ENCODE measurements at places on chromosomes 11 and 22.

- H3K27me3 ChIP-seq: no peaks in the 10 kb centered on the region
- no peaks in the 10 kb centered on the region for H3K4me1 ChIP-seq
- no peak for DNase-seq
- no peak overlapping the region for H3K4me3 ChIP-seq
Observed at GRCh38 chr11:63462137-63462536, 28.8 kb downstream of the PLAAT5 start.

DNA sequence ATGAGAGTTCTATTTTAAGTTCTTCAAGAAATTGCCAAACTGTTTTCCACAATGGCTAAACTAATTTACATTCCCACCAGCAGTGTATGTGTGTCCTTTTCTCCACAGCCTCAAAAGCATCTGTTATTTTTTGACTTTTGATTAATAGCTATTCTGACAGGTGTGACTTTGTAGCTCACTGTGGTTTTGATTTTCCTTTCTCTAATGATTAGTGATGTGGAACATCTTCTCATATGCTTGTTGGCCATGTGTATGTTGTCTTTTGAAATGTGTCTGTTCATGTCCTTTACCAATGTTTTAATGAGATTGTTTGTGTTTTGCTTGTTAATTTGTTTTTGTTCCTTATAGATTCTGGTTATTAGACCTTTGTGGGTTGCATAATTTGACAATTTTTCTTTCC, 18.0 kb upstream of the RAB38 start:
- H3K36me3 ChIP-seq: no peaks in the 10 kb centered on the region
- no peak overlapping the region for H3K27ac ChIP-seq
- no peaks in the 10 kb centered on the region for H3K4me1 ChIP-seq
- no peak overlapping the region for H3K4me3 ChIP-seq
- no peaks in the 10 kb centered on the region for H3K27me3 ChIP-seq

- H3K4me3 ChIP-seq: no peak overlapping the region
- H3K4me1 ChIP-seq: no peaks in the 10 kb centered on the region
- DNase-seq: no peak
- H3K27ac ChIP-seq: no peak overlapping the region
- H3K36me3 ChIP-seq: no peaks in the 10 kb centered on the region
Observed at GRCh38 chr11:17021511-17021910, 7.3 kb upstream of the PLEKHA7 start.

- no peak overlapping the region for H3K4me3 ChIP-seq
- no peaks in the 10 kb centered on the region for H3K27me3 ChIP-seq
- peaks cover 43% of the 10 kb centered on the region for H3K36me3 ChIP-seq
- no peaks in the 10 kb centered on the region for H3K4me1 ChIP-seq
Observed at GRCh38 chr11:83280256-83280655, 5.9 kb downstream of the CCDC90B start.

- no peak overlapping the region for H3K4me3 ChIP-seq
- peaks cover 3% of the 10 kb centered on the region for H3K4me1 ChIP-seq
- no peaks in the 10 kb centered on the region for H3K27me3 ChIP-seq
- DNase-seq: no peak
- H3K36me3 ChIP-seq: 0 out of 2 replicates have a peak, but pooled peaks cover 3% of the 10 kb centered on the region
- H3K27ac ChIP-seq: no peak overlapping the region
Observed at GRCh38 chr11:48138222-48138621, 78.4 kb upstream of the OR4B1 start.
